ENCODE measurements at places on chromosomes 4 and X.
A peak's percentile ranks its signal among the peaks of the same experiment; 100 is the strongest.

- DNase-seq = no peak
Observed at GRCh38 chr4:40177591-40177990, 19.2 kb upstream of the RHOH start.

DNA sequence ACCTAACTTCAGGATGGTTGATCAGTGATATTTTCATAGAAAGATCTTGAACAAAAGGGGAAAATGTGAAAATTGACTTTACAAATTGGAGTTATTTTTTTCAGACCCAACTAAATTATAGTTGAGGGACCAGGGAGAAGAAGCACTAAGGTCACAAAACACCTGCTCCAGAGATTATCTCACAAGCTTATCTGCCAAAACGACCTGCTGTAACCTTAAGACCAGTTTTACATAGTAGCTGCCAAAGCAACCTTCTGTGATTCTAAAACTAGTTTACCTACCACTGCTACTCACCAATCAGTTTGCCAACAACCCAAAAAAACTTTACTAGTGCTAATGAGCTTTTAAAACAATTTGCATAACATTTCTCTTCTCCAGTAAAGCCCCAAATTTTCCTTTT is 972.1 kb downstream of the C4orf33 start:
- DNase-seq = no peak

GRCh38 chrX:133302775-133303445 is 84.8 kb upstream of the TFDP3 start:
- no peak for DNase-seq

- DNase-seq = no peak
Observed at GRCh38 chrX:128891554-128891953, 631.7 kb downstream of the SMARCA1 start.

- no peak for DNase-seq
Observed at GRCh38 chrX:14934423-14934822, 61.2 kb downstream of the MOSPD2 start.

DNA sequence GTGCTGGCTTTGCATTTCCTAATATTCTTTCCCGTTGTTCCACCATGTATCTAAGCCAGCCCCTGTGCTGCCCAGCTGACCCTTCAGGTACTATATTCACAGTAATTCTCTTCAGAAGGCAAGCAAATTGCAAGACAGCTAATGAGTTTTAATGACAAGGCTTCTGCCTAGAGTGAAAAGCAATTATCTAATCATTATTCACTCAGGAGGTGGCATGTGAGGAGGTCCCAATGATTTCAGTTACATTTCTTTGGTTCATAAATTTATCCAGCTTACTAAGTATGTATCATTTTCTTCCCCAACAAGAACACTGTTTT is 123.0 kb downstream of the RASGEF1B start:
- no peak for DNase-seq

DNA sequence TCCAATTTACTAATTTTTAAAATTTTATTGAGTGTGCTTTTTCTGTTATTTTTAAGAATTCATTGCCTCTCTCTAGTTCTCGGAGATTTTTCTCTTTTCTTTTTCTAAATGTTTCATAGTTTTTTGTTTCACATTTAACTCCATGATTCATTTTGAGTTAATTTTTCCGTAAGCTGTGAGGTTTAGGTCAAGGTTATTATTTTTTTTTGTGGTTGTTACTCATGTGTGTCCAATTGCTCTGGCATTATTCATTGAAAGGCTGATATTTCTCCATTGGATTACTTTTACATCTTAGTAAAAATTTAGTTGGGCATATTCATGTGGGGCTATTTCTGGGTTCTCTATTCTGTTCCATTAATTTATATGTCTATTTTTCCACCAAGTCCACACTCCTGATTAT is 220.8 kb downstream of the MID1IP1 start:
- no peak for DNase-seq

DNA sequence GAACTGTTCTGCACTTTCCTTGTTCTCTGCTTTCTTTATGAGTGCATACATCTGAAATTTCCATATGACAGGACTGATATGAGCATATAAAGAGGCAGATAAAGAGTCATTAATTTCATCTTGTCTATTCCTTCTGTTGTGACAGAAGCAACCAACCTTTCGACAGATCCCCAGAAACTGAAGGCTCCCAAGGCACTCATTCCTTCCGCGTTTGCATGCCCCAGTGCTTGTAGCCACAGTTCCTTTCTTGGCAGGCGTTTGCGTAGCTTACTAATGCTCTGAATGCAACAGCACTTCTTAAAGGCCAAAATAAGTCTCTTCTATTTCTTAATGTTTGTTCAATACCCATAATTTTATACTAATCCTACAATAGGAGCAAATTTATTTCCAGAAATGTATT is 94.0 kb upstream of the TBL1X start:
- no peak for DNase-seq

GRCh38 chrX:103554687-103555424 is 30.5 kb upstream of the TCEAL4 start:
- peak; percentile 6 for DNase-seq

GRCh38 chr4:74083546-74083945 is 15.4 kb downstream of the CXCL2 start:
- no peak for DNase-seq

- DNase-seq = no peak
Observed at GRCh38 chr4:184142121-184143000, 75.3 kb downstream of the ENPP6 start.

DNA sequence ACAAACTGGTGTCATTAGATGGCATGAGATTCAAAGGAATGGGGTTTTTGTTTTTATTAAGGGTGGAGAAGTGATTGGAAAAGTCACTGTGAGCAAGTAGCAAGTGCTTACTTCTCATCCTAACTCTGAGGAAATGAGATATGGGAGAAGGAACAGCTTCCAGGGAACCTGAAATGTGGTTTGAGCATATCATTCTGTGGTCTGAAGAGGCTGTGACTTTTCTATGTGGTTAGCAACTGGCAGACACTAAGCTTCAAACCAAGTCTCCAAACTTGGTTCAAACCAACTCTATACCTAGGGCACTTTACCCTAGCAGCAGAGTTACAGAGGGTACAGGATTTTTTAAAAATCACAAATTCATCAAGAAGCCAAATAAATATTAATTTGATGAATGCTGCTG is 58.2 kb downstream of the DCLK2 start:
- no peak for DNase-seq

- DNase-seq = no peak
Observed at GRCh38 chrX:57596109-57596508, 4.3 kb downstream of the ZXDB start.

- DNase-seq = no peak
Observed at GRCh38 chr4:184784628-184785257, 41.0 kb downstream of the ACSL1 start.

DNA sequence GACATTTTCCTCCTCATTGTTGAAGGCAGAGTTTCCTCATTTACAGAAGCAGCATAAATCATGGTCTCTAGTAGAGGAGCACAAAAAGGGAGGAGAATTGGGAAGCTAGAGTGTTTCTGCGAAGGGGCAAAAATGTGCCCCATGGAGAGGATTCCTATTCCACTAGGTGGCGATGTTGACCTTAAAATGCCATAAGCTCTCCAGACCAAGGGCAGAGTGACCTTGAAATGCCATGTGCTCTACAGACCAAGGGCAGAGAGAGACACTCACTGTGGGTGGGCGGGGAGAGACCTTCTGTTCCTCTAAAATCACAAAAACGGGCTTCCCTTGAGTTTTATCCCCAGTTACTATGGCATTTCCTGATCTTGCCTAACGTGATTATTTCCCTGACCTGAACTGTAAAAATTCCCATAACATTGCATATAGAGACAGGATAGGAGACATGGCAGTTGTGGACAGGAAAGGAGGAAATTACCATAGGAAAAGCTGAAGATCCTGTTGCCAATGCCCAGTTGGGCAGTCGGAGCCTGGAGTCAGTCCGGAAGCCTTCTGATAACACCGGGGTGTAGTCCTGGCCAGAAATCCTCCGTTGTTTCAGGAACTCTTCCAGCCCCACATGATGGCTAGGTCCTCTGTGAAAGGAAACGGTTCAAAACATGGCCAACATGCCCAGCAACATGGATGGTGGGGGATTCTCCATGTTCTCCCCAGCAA is 567.7 kb downstream of the MAGEB5 start:
- DNase-seq = no peak

- no peak for DNase-seq
Observed at GRCh38 chrX:133290076-133290475, 71.9 kb upstream of the TFDP3 start.

GRCh38 chr4:87734084-87734483 is 65.3 kb upstream of the IBSP start:
- DNase-seq = no peak

GRCh38 chr4:16496501-16496900 is 270.2 kb upstream of the TAPT1 start:
- DNase-seq = no peak

- no peak for DNase-seq
Observed at GRCh38 chrX:140393507-140393906, 111.4 kb downstream of the SOX3 start.

GRCh38 chr4:94626942-94627341 is 130.8 kb upstream of the BMPR1B start:
- no peak for DNase-seq

DNA sequence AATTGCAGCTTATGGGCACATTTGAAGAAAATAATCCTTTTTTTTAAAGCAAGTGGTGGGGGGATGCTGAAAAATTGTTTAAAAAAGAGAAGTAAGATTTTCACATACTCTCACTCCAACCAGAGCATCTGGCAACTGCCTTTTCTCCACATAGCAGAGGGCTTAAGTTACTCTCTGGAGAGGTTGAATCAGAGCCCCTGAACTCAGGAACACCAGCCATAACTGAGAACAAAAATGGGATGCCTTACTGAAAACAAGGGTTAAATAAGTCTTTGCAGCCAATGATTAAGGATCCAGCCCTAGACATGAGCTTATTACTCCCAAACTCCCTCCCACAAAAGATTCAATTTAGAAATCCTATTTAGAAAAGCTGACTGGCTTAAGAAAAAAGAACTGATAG is 27.5 kb downstream of the CASK start:
- DNase-seq = no peak

GRCh38 chr4:188934320-188934962 is 795.2 kb downstream of the TRIML1 start:
- DNase-seq = no peak

GRCh38 chrX:29461039-29461438 is 754.3 kb upstream of the MAGEB2 start:
- no peak for DNase-seq

- DNase-seq = no peak
Observed at GRCh38 chrX:150680974-150681373, 12.2 kb upstream of the MTMR1 start.

DNA sequence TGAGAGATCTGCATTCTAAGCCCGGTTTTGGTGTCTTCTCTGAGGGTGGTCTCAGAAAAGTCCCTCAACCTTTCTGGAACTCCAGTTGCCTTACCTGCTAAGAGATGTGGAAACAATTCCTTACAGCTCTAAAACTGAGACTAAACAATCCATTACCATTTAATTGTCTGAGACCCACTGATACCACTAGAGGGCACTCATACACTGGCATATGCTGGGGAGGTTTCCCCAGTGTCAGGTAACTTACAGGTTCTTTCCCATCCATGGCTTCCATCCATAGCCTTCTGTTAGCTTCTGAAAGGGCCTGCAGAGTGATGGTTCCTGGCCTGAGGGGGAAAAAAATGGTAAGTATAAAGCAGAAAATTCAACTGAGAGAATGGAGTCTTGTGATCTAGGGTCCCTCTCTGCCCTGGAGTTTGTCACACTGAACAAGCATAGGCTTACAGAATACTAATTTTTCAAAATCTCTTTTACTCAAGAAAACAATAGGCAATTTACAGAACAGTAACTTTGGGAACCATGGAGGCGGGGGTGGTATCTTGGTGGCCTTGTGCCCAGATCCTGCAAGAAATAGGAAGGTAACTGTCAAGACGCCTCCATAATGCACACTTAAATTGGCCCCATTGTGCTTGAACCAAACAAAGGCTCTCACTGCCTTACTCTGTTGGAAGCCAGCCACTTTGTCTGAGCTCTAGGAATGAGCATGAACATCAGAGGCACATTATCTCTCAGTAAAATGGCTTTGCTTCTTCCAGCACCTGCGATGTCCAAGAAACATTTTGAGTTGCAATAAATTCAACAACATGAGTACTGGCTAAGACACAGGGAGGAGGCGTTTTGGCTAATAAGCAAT is 236.1 kb downstream of the OPHN1 start:
- no peak for DNase-seq

- no peak for DNase-seq
Observed at GRCh38 chrX:46561824-46562657, 11.5 kb upstream of the CHST7 start.

- DNase-seq = no peak
Observed at GRCh38 chr4:29326816-29327215, 1393.4 kb upstream of the PCDH7 start.

- no peak for DNase-seq
Observed at GRCh38 chrX:101986586-101986985, 54.8 kb upstream of the ZMAT1 start.

- no peak for DNase-seq
Observed at GRCh38 chr4:185142564-185142911, 528 bp upstream of the SLC25A4 start.

GRCh38 chrX:31297881-31298280 is 226.0 kb upstream of the FTHL17 start:
- no peak for DNase-seq

DNA sequence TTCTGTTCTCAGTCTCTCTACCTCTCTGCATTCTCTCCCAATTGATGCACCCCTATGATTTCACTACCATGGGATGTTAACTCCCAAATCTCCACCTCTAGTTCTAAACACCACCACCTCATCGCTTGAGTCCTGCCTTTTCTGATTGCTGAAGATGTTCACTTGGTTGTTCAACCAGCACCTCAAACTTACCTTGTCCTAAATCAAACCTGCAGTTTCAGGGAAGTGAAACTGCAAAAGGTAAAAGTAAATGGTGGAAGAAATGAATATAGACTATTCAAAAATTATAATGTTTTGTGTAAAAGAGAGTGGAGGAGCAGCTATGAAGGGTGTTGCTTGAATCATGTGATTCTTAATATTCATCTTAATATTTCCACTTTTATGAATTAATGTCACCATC is 91.0 kb downstream of the PDE5A start:
- no peak for DNase-seq

DNA sequence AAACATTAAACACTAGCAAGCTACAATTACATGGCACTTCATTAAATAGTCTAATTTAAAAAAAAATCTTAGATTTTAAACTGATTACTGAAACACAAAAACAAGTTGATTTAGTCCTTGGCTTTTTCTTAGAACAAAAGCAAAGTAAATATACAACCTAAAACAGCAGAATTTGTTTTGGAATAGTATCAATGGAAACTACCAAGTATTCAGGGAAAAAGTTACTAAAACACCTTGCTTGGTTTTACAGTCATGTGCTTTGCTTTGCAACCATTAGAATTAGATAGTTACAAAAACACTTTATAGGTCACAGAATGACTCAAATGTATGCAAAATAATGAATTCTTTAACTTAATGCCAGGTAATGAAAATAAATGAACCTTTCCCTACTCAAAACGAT is 105.3 kb downstream of the CNOT6L start:
- DNase-seq = no peak

Data from activated naive CD4-positive, alpha-beta T cell (primary cell).